ENCODE measurements at places on chromosomes 5 and 9. TPM values are rescaled to one million over a fixed set of nuclear protein-coding genes. Genes with fewer than 3 reads are reported as not detected.

DNA sequence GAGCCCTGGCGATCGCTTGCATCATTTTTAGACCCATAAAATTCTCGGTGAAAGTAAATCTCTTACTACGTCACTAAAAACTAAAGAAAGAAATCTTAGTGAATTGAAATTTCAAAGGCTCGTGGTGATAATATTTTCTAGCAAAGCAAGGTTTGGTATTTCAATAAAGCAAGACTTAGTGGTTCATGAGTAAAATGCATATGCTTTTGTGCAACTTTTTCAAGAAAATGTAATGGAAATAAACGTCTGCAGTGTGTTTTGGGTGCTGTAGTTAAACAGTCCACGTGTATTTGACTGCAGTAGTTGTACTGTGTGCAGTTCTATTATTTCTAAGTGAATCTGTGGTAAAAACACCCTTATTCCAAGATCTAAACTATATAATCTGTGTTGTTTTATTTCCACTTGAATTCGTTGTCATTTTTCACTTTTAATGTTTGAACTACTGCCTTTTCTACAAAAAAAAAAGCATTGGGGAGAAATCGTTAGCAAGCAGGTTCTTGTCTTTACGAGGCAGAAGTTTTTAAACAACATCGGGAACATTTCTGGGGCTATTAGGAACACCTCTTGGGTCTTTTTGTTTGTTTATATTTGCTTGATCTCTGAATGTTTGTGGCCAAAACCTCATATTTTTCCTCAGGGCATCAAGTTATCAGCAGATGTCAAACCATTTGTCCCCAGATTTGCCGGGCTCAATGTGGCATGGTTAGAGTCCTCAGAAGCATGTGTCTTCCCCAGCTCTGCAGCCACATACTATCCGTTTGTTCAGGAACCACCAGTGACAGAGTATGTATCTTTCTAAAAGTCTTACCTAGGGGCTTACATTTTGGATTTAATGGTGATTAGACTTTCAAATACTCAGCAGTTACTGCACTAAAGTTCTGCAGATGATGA is 960 bp downstream of the SECISBP2 start:
- DNase-seq: peak; percentile 34

- DNase-seq: no peak
These were observed 1.0 kb upstream of the DAB2IP start for GRCh38 chr9:121650217-121651007.

Gene PCDHGA6
- total RNA-seq: not detected

GRCh38 chr5:72451741-72452505 is 55.3 kb downstream of the ZNF366 start:
- DNase-seq: peak; percentile 8
